Right lung (tissue), 10 donors: ENCODE measurements at places on chromosomes 11 and 22. TPM values are rescaled to one million over a fixed set of nuclear protein-coding genes. Genes with fewer than 3 reads are reported as not detected.

GRCh38 chr11:68016161-68016903 is 6.2 kb downstream of the ALDH3B1 start:
- DNase-seq, result no peak

DNA sequence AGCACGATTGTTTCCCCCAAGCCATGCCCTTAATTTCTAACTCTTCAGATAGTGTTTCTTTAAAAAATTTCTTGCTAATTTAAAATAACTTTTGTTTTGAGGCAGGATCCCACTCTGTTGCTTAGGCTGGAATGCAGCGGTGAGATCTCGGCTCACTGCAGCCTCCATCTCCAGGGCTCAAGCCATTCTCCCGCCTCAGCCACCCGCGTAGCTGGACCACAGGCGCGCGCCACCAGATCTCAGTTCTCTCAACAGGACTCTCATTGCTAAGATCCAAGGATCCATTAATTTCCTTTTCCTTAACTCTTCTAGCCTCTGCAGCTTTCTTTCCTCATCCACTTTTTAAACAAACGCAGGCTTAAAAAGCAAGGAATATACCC is 327 bp upstream of the MED17 start:
- DNase-seq, result no peak

- no peak for DNase-seq
Measured at GRCh38 chr22:17945156-17945887, 79.0 kb downstream of the MICAL3 start.

DNA sequence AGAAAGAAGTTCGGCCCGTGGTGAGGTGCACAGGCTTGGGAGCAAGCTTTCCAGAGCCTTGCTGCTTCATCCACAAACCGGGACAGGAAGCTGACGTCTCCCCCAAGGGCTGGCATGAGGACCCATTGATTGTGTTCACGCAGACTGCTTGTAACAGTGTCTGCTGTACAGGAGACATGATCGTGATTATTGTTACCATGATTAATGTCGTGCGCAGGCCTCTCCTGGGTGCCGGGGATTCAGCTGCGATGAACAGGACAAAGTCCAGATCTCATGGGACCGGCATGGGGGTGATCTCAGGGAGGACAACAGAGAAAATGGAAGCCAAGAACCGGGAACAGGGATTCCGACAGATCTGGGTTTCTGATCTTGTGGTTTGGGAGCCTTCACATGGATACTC is 219.9 kb downstream of the BRD1 start:
- no peak for DNase-seq

- no peak for DNase-seq
Measured at GRCh38 chr11:60947700-60948099, 4.3 kb downstream of the SLC15A3 start.

DNA sequence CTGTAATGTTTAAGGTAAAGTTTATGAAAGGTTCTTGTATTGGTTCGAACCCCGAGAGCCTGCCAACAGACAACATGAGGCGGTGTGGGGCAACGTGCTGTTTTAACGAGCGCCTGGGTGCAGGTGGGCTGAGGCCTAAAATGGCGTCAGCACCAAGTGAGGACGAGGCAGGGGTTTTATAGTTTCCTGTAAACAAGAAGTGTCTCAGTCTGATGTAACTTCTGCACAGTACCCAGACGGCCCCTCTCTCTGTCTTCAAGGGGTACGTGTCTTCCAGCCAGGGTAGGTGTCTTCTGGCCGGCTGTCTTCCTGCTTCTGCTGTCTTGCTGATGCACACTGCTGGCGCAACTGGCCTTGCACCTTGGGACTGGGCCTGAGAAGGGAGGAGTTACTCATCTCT is 2.7 kb downstream of the PPFIBP2 start:
- DNase-seq, result no peak

DNA sequence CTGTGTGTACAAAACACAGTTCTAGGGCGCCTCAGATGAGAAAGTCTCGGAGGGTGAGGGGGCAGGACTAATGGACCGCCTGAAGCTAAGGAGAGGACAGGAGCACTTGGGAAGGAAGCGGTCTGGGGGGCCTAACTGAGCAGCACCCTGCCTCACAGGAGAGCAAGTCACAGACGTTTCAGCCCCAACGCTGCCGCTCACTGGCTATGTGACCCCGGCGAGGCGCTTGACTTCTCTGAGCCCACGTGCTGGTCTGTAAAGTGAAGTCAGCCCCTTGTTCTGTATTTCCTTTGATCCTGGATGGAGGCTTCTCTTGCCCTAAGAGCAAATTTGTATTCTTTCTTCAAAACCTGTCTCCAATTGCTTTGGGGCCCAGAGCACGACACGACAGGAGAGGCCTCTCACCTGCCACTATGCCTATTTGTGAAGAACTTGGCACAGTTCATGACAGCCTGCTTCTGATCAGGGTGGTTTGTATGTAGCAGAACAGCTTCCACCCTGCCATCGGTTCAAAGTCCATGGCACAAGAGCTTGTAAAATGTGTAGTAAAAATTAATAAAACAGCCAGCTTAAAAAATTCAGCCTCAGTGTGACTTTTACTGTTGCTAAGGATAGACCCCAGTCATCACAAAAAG is 59.1 kb downstream of the WNT11 start:
- no peak for DNase-seq

DNA sequence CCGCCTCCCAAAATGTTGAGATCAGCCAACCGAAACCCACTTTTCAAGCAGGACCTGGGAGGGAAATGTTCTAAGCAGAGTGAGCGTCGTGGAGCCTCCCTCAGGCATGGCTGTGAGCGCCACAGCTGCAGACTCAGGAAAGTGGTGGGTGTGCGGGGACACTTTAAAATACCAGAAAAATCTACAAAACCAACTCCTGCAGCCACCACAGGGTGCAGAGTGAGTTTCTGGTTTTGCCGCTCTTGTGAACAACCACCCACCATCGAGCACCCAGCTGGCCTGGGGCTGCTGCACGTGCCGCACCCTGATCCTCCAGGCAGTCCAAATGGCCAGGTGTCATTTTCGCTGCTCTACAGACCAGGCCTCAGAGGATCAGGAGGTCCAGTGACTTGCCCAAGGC is 46.9 kb downstream of the CELSR1 start:
- no peak for DNase-seq

- DNase-seq, result no peak
Measured at GRCh38 chr11:109435121-109435742, 13.2 kb downstream of the C11orf87 start.

GRCh38 chr11:44811841-44812448 is 85.2 kb downstream of the TSPAN18 start:
- no peak for DNase-seq

DNA sequence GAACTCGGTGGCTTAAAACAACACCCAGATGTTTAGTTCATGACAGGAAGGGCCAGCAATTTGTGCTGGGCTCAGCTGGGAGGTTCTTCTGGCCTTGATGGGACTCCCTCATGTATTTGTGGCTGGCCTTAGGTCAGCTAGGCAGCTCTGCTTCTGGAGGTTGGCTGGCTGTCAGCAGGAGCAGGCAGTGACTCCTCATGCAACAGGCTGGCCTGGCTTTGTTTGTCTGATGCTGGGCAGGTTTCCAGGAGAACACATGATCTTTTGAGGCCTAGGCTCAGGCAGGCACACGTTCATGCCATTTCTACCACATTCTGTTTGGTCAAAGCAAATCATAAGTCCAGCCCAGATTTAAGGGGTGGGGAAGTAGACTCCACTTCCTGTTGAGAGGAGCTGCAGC is 571.2 kb downstream of the TBC1D22A start:
- DNase-seq, result peak; percentile 32

DNA sequence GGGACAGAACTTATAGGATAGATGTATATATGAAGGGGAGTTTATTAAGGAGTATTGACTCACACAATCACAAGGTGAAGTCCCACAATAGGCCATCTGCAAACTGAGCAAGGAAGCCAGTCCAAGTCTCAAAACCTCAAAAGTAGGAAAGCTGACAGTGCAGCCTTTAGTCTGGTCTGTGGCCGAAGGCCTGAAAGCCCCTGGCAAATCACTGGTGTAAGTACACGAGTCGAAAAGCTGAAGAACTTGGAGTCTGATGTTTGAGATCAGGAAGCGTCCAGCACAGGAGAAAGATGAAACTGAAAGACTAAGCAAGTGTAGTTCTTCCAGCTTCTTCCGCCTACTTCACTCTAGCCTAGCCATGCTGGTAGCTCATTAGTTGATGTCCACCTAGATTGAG is 799.6 kb upstream of the ARHGAP42 start:
- no peak for DNase-seq

- no peak for DNase-seq
Measured at GRCh38 chr11:47377571-47378009, 757 bp downstream of the SPI1 start.

GRCh38 chr11:76670485-76671236 is at the start of gene LRRC32:
Gene LRRC32, minus strand, starts transcription at chr11:76670747. Its CDS starts 4,793 bp downstream, at chr11:76665954.
- peak; percentile 47 for DNase-seq

GRCh38 chr11:14969901-14970323 is 2.2 kb downstream of the CALCA start:
- DNase-seq, result no peak

DNA sequence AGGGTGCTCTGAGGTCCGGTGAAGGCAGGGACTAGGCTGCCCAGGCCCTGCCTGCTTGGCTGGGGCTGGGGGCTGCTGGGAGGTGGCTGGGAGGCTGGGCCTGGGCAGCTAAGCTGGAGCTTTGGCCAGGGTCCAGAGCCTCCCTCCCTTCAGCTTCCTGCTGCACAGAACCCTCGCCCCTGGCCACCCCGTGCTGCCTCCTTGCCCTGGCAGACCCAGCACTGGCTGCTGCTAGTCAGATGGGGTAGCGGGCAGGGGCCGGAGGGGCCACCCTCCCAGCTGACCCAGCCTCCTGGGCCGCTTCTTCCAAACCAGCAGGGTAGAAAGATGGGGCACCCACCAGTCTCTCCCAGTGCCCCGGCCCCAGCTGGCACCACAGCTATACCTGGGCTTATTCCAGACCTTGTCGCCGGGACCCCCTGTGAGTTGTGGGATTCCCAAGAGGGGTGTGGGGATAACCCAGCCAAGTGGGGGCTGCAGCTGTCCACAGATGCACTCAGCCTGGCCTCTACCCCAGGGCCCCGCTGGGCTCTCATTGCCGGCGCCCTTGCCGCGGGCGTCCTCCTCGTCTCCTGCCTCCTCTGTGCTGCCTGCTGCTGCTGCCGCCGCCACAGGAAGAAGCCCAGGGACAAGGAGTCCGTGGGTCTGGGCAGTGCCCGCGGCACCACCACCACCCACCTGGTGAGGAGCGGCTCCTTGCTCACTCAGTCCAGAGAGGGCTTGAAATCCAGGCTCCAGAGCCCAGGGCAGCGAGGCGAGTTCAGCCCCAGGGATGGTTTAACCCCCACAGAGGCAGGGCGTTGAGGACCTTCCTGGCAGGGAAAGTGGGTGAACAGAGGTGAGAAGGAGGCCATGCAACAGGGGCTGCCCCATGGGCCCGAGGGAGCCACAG is at the start of gene SYT8:
Gene SYT8 (plus strand): TSS at position 212 of the 892 bp plus-strand sequence. CDS start 116 bp downstream, at position 328.
- DNase-seq, result no peak

DNA sequence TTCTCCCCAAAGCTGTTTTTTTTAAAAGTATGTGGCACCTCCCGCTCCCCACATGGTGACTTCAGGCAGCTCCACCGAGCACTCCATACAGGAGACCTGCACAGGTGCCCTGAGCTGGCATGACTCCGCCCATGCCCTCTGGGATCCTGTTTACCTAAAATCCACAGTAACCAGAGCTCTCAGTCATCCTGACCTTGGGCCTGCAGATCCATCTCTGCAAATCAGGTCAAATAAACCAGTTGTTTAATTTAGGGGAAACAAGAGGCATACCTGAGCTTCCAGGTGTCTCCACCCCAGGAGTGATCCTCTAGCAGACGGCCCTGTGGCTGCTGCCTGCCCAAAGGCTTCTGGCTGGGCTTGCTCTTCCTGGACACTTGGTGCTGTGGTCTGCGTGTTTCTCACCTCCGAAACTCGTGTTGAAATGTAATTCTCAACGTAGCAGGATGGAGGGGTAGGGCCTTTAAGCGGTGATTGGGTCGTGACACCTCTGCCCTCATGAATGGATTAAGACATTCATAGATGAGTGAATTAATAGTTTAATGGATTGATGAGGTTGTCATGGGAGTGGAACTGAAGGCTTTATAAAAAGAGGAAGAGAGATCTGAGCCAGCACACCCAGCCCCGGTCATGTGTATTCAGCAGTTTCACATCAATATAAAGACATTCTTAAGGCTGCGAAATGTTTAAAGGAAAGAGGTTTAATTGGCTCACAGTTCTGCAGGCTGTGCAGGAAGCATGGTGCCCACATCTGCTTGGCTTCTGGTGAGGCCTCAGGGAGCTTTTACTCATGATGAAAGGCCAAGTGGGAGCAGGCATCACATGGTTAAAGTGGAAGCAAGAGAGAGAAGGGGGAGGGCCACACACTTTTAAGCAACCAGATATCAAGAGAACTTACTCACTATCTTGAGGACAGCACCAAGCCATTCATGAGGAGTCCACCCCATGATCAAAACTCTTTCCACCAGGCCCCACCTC is 34.1 kb downstream of the LINC01488 start:
- DNase-seq, result no peak

DNA sequence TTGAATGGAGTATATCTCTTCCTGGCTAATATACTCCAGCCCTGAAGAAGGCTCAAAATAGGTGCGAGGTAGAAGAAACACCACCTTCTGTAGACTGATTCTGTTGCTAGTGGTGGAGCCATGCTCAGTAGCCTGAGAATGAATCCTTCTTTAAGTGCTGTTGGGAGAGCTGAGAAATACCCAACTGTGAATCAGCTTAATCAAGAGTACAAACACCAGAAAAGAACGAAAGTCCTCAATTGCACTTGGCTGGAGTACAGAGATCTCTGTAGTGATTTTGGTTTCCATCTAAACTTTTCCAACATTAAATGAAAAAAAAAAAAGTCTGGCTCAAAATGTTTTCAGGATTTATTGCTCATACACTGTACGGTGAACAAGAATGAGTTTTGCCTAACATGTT is 619.1 kb downstream of the METTL15 start:
- DNase-seq, result no peak

GRCh38 chr11:931385-931784 is 5.7 kb downstream of the AP2A2 start:
- DNase-seq, result no peak

GRCh38 chr11:66915866-66916265 is 42.3 kb downstream of the PC start:
- no peak for DNase-seq

- no peak for DNase-seq
Measured at GRCh38 chr11:32722255-32722654, 72.2 kb downstream of the CCDC73 start.

DNA sequence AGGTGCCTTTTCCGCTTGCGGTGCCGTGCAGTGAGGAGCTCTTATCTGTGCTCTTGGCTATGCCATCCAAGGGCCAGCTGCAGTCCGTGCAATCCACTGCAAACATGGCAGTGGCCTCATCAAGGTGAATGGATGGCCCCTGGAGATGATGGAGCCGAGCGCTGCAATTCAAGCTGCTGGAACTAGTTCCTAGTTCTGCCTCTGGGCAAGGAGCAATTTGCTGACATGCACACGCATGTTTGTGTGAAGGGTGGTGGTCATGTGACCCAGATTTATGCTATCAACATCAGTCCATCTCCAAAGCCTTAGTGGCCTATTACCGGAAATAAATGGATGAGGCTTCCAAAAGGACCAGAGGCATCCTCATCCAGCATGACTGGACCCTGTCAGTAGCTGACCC is 3.1 kb upstream of the EHD1 start:
- no peak for DNase-seq

Gene GUCY1A2
- 12.7 TPM for polyA plus RNA-seq

Gene GAL
- 0.33 TPM for polyA plus RNA-seq

Gene KDM4D
- 2.2 TPM for polyA plus RNA-seq

Gene NOX4
- 5.1 TPM for polyA plus RNA-seq

Gene CALCA
- polyA plus RNA-seq, result 2.5 TPM

Gene VPREB1
- polyA plus RNA-seq, result not detected

Gene BEST1
- polyA plus RNA-seq, result 6.1 TPM

Gene MRGPRE
- not detected for polyA plus RNA-seq

Gene MB
- polyA plus RNA-seq, result 0.52 TPM
